ENCODE measurements at places on chromosomes 11 and 22.

- DNase-seq = no peak
These were observed 35.3 kb upstream of the LRRC4C start for GRCh38 chr11:41494716-41495115.

DNA sequence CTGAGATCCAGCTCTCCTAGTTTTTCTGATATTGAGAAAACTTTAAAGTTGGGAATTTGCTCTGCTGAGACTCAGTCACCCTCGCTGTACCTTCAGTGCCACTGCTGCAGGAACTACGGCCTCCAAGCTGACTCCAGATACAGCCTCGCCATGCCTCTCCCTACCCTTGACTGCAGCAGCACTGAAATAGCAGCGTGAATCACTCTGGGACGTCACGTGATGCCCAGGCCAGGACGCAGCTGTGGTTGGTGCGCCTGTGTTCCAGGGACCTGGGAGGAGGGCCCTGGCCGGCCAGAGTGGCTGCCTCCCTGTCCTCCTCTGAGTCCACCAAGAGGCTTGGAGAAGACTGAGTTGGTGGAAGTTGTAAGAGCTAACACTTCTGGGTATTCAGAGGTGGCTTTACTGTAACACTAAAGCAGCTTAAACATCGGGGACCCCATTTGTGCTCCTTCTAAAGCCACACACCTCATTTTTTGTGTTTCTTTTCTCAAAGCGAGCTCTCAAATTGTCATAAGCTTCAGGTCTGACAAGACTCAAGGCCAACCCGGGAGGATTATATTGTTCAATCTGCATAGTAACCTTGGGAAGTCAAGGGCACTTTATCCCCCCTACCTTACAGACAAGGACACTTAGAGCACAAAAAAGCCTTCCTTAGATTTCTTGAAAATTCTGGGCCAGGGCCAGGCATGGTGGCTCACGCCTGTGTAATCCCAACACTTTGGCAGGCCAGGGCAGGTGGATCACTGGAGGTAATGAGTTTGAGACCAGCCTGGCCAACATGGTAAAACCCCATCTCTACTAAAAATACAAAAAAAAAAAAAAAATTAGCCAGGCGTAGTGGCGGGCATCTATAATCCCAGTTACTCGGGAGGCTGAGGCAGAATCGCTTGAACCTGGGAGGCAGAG, 4.2 kb upstream of the STIP1 start:
- peak; percentile 91 for DNase-seq

DNA sequence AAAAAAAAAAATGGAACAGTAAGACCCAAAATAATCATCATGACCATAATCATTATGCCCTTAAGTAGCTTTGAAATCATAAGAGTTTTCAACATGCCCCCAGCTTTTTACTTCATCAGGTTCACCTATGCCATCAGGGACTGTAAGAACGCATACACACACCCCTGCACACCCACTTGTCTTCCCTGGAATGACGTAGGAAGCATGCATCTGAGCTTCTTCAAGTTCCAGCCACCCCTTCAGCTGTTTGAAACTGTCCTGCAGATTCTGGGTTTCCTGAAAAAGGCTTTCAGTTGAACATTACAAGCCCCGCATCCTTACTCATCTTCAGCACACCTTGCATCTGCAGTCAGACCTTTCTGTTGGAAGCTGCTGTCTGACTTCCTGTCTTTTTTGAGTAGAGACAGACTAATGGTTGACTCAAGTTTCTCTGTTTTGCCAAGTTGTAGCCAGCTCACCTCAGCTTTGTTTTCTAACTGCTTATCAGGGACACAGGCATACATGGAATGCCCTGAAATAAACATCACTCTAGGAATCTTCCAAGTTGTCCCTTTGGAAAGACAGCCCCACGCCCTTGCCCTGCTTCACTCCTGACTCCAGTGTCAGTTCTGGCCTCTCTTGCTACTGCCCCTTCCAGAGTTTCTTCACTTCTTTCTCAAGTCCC, 37.0 kb downstream of the ARHGAP1 start:
- no peak for DNase-seq

DNA sequence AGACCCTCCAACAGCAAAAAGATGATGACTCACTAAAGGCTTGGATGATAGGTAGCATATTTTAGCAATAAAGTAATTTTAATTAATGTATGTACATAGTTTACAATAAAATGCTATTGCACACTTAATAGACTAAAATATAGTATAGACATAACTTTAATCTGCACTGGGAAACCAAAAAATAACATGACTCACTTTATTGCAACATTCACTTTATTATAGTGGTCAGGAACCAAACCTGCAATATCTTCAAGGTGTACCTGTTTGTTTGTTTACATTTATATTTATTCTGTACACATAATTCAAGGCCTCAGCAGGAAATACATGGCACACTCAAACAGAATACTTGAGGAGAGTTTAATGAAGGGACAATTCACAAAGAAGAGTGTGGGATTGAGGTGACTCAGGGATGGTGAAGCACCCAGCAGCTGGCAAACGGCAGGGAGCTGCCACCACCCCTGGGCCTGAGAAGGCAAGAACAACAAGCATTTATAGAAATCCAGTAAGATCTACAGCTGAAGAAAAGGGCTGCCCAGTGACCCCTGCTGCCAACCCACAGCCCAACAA, 51.5 kb upstream of the POU2AF2 start:
- DNase-seq = peak; percentile 5

DNA sequence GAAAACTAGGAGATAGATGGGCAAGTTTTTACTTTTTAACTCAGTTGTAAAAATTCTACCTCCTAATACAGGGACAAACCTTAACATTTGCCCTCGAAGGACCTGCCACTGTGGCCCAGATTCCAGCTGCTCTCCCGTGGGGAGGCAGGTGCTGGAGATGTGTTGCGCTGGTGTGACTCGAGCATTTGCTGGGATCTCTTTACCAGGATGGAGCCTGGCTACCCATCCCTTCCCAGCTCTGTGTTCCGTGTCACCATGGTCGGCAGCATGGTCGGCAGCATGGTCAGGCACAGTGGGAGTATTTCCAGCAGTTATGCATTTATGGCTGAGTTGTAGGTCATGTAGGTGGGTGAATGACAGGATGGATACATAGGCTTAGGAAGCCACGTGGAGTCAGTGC, 41.1 kb downstream of the OTOG start:
- no peak for DNase-seq

- DNase-seq = peak; percentile 4
These were observed 65.5 kb downstream of the ARHGAP42 start for GRCh38 chr11:100752371-100753171.

DNA sequence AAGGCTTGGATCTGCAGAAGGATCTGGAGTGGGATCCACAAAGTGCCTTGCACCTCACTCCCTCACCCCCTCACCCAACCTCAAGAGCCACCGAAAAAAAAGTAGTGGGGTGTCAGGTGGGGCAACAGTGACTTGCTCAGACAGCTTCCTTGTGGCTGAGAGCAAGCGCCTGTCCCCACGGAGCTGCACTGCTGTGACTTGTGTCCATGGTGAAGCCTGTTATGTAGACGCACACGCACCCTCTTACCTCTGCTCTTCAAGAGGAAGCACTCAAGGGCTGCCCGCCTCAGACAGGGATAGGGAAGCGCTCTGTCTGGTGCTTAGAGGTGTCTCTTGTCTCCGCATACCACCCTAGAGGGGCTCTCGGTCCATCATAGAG, 1.2 kb downstream of the DRD2 start:
- DNase-seq = no peak

DNA sequence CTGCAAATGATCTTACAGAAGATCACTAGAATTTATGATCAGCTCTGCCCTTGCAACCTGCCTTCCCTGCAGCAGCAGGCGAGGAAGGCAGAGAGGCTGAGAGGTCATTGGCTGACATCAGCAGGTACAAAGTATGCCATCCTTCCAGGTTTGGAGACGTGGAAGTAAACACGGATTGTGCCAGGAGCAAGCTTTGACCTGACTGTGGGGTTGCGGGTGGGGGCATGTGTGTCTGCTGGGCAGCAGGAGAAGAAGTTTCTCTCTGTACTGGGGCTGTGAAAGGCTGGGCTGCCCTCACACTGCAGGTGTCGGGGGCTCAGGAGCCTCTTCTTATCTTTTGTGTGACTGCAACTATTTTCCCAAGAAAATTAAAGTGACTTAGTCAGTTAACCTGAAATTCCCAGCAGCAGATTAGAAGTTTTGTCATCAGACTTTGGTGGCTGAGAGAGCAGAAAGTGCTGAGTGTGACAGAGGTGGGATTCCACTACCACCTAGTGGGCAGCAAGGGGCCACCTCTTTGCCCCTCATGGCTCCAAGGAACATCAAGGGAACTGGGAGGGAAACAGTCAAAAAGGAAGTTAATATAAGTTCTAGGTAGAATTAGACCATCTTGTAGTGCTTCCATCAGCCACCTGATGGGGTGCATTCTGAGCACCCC, 565.9 kb downstream of the ETS1 start:
- no peak for DNase-seq

- DNase-seq = no peak
These were observed 281.0 kb upstream of the C11orf87 start for GRCh38 chr11:109140857-109141515.

GRCh38 chr11:27277843-27278242, 85.2 kb downstream of the CCDC34 start:
- DNase-seq = no peak

DNA sequence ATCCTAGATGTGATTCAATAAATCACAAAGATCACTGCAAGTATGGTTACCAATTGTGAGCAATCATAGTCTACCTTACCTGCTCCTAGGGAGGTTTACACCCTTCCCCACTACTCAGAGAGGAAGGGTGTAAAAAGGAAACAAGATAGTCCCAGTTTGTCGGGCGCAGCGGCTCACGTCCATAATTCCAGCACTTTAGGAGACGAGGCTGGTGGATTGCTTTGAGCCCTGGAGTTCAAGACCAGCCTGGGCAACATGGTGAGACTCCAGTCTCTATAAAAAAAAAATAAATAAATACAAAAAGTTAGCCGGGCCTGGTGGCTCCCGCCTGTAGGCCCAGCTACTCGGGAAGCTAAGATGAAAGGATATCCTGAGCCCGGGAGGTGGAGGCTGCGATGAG, 962 bp upstream of the AMBRA1 start:
- no peak for DNase-seq

GRCh38 chr11:117188620-117189081, 10.1 kb downstream of the SIDT2 start:
- no peak for DNase-seq

GRCh38 chr22:26588729-26589366, 1.1 kb downstream of the TPST2 start:
- DNase-seq = no peak

DNA sequence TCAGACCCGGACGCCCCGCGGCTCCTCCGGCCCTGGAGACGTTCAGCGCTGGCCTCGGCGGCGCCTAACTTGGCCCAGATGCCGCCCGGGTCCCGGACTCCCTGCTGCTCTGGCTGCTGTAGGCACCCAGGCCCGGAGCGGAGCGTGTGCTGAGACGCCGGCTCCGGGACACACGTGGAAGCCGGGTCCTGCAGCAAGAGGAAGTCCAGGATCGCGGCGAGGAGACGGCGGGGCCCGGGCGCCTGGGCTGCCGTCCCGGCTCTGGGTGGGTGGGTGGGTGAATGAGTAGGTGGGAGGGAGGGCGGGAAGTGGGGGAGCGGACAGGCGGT, 223 bp downstream of the WT1 start:
- DNase-seq = peak; percentile 66

All from SW480 (cell line).